Central memory CD8-positive, alpha-beta T cell (primary cell): ENCODE measurements at places on chromosomes 7 and 10.

- no peak for DNase-seq
Measured at GRCh38 chr7:111527545-111527944, 34.7 kb downstream of the IMMP2L start.

- DNase-seq: no peak
Measured at GRCh38 chr10:52755297-52756062, 17.1 kb downstream of the MBL2 start.

DNA sequence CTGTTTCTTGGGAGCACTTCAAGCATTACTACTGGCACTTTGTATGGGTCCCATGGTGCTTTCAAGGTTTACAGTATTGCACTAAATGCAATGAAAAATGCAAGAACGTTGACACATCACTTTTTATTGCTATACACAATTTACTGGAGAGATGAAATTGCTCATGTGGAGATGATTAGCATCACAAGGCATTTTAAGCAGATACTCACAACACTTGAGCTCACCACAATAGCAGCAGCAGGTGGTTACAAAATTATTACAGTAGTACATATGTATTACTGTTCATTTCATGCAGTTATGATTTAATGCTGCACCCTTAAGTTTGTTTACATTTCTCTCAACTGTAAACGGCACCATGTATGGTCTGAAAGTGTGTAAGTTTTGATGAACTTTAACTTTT lies 537.7 kb downstream of the GRM8 start:
- DNase-seq: no peak

- DNase-seq: peak; percentile 25
Measured at GRCh38 chr10:122911889-122912484, 1.6 kb downstream of the FAM24A start.

DNA sequence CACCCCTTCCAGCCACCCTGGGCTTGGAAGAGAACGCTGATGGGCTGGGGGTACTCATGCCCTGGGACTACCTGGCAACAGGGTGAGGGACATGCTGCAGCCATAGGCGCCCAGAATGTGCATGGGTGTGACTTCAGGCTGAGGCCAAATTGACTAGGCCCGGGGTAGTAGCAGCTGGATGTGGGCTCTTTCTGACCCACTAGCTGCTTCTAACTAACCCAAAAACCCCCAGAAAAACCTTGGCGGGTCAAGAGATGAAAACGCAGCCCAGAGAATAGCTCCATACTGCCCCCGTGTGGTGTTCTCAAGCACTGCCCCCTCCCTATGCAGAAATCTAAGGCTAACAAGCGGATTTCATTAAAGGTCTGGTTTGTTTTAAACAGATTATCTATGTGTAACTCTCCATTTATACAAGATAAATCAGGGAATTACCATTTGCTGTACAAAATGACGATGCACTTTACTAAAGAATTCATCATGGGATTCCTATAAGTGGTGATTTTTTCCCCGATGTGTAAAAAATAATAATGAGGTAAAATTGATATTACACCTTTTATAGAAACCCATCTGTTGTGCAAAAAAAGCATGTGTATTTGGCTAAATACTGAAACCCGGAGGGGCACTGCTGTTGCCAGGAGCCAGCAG lies 4.2 kb downstream of the SMARCD3 start:
- no peak for DNase-seq

- no peak for DNase-seq
Measured at GRCh38 chr7:95035295-95035694, 127.9 kb downstream of the PPP1R9A start.

GRCh38 chr7:136064081-136064480 lies 86.9 kb upstream of the MTPN start:
- no peak for DNase-seq

- DNase-seq: no peak
Measured at GRCh38 chr10:112045938-112046337, 137.6 kb downstream of the GPAM start.

DNA sequence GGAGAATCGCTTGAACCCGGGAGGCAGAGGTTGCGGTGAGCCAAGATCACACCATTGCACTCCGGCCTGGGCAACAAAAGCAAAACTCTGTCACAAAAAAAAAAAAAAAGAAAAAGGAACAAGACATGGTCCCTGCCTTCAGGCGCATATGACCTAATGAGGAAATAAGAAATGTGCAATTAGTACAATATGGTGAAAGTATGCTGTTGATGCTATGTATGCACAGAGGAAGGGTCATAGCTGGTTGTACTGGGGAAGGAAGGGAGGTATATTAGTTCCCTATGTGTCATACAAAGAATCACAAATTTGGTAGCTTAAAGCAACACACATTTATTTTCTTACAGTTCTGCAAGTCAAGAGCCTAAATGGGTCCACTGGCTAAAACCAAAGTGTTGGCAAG lies 97.8 kb upstream of the MPP7 start:
- no peak for DNase-seq

GRCh38 chr10:93703066-93703465 lies 674 bp upstream of the FRA10AC1 start:
- no peak for DNase-seq

DNA sequence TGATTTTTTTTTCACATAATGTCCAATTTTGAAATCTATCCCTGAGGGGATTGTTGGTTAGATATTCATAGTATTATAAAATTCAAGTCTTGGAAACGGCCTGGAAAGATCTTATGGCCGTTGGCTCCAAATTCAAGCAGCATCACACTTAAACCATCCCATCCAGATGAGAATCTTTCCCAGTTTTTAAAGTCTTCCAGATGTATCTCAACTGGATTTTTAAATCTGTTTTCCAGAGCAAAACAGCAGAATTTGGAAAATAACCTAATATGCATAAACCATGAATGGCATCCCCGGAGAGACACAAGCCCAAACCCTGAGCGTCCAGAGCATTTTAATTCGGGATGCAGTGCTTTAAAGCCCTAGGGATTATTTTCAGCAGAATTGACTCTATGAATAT lies 208.2 kb upstream of the PRKCQ start:
- no peak for DNase-seq

DNA sequence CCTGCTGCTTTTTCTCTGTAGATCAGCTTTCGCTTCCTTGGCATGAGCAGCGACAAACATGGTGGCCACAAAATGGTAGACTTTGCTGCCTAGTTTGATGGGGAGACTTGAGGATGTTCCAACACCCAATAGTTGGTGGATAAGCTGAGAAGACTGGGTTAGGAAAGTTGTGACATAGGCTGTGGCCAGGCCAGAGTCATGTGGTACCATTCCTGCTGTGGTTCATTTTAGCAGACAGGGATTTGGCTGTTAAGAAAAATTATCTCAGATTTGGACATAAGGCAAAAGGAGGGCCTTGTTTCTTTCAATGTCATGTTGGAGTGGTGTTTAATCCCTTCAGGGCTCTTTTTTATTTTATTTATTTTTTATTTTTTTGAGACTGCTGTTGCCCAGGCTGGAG lies 26.6 kb upstream of the FAM180A start:
- no peak for DNase-seq

- DNase-seq: no peak
Measured at GRCh38 chr10:17622061-17622460, 4.9 kb upstream of the HACD1 start.

DNA sequence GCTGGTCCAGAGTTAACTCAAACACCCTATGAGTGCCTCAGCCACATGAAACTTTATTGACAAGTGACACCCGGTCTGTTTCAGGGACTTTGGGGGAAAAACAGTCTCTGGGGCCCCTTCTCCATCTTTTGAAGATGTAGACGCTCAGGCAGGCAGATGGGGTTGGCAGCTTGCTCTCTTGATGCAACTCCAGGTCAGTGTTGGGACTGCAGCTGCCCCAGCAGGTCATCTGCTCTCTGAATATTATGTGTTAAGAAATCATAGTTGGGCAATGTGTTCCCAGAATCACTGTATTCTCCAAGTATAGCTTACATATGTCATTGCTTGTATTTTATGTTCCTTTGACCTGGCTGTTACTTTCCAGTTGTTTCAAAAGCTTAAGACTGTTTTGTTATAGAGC lies 544.9 kb upstream of the MGMT start:
- DNase-seq: no peak

DNA sequence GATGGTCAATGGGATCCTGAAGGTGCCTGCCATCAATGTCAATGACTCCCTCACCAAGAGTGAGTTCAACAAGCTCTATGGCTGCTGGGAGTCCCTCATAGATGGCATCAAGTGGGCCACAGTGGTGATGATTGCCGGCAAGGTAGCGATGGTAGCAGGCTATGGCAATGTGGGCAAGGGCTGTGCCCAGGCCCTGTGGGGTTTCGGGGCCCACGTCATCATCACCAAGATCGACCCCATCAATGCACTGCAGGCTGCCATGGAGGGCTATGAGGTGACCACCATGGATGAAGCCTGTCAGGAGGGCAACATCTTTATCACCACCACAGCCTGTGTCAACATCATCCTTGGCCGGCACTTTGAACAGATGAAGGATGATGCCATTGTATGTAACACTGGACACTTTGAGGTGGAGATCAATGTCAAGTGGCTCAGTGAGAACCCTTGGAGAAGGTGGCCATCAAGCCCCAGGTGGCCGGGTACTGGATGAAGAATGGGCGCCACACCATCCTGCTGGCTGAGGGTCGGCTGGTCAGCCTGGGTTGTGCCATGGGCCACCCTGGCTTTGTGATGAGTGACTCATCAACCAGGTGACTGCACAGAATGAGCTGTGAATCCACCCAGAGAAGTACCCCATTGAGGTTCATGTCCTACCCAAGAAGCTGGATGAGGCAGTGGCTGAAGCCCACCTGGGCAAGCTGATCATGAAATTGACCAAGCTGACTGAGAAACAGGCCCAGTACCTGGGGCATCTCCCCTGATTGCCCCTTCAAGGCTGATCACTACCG lies 63.0 kb upstream of the ANTXRL start:
- DNase-seq: no peak

- DNase-seq: no peak
Measured at GRCh38 chr10:34996843-34997242, 93.3 kb downstream of the CUL2 start.

- no peak for DNase-seq
Measured at GRCh38 chr7:134865001-134865845, 85.8 kb downstream of the CALD1 start.

- DNase-seq: no peak
Measured at GRCh38 chr10:84991301-84991700, 662.9 kb downstream of the CCSER2 start.

- no peak for DNase-seq
Measured at GRCh38 chr7:139991269-139991666, 71.5 kb downstream of the PARP12 start.

DNA sequence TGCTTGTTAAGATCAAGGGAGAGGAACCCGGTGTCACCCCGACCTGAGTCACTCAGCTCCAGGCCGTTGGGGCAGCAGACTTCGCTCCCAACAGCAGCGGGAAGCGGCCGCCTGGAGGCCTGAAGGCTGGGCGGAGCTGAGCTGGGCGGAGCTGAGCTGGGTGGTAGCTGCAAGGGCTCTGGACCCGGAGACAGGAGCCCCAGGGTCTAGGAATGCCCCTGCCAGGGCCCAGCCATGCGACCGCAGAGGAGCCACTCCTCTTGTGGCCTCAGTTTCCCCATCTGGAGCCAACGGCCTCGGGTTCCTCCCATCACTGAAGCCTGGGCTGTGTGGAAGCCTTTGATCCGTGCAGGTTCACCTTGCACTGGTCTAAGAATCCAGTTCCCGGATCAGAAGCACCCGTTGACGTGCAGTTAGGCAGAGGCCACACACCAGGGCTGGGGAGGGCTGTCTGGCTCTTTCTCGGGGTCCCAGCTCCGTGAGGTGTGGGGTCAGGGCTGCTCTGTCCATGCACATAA lies 21.9 kb upstream of the DPYSL4 start:
- DNase-seq: no peak

- no peak for DNase-seq
Measured at GRCh38 chr7:75621124-75621523, 117.6 kb downstream of the HIP1 start.

- DNase-seq: no peak
Measured at GRCh38 chr10:101085846-101086245, 24.1 kb downstream of the KAZALD1 start.

- DNase-seq: no peak
Measured at GRCh38 chr10:130967784-130968183, 343.7 kb downstream of the TCERG1L start.

GRCh38 chr7:103947026-103947655 lies 42.3 kb downstream of the RELN start:
- DNase-seq: no peak

GRCh38 chr10:114393482-114393881 lies 10.8 kb downstream of the AFAP1L2 start:
- no peak for DNase-seq

DNA sequence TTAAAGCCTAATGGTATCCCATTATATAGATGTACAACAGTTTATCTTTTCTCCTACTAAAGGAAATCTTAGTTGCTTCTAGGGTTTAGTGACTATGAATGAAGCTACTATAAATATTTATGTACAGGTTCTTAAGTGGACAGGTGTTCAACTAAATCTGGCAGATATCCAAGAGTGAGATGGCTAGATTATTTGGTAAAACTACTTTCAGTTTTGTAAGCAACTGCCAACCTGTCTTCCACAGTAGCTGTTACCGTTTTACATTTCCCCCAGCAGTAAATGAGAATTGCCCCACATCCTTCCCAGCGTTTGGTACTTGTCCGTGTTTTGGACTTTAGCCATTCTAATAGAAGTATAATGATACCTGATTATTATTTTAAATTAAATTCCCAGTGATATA lies 144.9 kb upstream of the MAGI2 start:
- no peak for DNase-seq

DNA sequence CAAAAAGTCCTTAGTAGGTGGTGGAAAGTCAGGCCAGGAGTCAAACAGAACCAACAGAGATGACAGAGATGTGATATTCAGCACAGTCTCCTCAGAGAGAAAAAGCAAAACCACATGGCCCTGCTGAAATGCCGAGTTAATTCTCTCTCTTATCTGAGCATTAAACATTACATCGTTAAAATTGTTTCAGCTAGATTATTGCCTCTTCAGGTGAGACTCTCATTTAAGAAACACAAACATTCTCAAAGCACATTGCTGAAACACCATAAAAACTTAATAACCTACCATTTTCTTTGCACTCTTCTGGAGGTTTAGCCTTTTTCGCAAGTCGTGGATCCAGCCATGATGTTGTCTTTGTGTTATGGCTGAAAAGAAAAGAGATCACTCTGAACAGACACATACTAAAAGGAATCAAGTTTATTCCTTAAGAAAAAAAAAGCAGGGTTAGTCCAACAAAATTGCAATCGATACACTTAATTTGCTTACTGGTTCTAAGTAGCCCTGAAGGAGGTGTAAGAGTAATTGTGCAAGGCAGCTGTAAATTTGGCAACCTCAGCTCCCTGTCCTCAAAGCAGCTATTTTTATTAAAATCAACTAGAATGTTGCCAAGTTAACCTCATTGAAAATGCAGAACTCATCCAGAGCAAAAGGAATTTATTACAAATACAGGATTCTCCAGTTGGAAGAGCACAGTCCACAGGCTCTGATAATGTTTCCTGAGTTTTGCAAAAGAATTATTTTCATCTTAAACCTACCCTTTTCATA lies 691.1 kb downstream of the PHTF2 start:
- DNase-seq: no peak

DNA sequence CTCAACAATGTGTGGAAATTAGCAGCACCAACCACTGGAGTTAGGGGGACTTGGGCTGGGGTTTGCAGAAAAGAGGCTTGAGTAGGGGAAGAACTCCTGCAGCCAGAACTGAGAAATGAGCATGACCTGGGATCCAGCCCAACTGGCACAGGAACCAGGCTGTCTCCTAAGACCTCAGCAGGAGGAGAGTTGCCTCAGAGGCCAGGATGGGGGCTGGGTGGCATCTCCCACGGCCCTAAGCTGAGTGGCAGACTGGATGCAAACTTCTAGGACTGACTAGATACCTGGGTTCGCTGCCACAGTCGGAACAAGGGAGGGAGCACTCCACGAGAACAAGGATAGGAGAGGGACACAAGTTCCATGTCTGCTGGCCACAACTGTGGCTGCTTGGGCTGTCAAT lies 62.6 kb downstream of the RNF32 start:
- DNase-seq: no peak

GRCh38 chr10:94010116-94010515 lies 16.4 kb downstream of the PLCE1 start:
- no peak for DNase-seq
